SJSA1 (cell line): ENCODE measurements at places on chromosomes 12 and 14. TPM values are rescaled to one million over a fixed set of nuclear protein-coding genes. Genes with fewer than 3 reads are reported as not detected.

DNA sequence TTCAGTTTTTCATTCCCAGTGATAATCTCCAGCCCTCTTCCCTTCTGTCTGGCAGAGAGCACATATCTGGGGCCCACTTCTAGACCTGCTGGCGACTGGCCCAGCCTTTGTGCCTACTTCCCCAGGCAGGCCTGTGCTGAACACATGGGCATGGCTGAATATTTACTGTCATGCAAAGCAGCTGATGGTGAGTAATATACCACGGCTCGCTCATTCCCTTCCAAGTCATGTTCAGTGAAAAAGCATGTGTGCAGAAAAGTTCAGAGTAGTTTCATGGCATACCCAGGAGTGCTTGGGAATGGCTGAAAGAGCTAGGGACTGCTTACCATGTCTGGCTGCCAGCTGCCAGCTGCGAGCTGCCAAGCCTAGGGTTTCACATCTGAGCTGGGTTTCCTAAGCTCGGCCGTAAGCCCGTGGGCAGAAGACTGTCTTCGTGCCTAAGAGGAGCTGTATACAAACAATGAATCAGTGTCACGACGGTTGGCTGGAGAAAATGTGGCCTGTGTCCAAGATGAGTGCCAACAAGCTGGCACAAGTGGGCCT lies 179.9 kb upstream of the PELI2 start:
- DNase-seq, result no peak

GRCh38 chr14:94372021-94372605 lies 16.3 kb downstream of the SERPINA1 start:
- no peak for DNase-seq

DNA sequence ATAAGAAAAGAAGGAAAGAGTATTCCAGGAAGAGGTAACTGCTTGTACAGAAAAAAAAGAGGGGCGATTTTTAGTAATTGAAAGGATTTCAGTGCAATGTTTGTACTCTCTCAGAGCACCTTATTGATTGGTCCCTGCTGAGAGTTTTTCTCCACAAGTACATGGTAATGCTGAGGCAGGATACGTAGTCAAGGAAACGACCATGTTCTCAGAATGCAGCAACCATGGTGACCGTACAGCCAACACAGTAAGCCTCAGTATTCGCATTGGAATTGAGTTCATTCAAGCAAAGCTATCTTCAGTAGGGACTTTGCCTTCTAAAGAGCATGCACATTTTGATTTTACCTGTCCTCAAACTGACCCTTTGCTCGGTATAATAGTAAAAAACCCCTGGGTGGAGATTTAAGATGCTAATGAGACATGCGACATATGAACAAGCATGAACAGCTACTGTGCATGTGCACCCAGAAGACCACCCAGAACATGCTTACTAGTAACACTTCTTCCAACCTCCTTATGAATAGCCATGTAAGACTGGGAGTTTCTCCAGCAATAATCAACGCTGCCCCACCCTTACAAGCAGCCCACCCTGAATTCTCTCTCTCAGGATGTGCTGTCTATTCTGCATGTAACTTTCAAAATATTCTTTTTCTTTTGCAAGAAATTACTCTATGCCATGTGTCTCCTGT lies 6.2 kb upstream of the SLC41A2 start:
- DNase-seq, result no peak

- DNase-seq, result no peak
Measured at GRCh38 chr14:85574853-85575616, 45.1 kb downstream of the FLRT2 start.

DNA sequence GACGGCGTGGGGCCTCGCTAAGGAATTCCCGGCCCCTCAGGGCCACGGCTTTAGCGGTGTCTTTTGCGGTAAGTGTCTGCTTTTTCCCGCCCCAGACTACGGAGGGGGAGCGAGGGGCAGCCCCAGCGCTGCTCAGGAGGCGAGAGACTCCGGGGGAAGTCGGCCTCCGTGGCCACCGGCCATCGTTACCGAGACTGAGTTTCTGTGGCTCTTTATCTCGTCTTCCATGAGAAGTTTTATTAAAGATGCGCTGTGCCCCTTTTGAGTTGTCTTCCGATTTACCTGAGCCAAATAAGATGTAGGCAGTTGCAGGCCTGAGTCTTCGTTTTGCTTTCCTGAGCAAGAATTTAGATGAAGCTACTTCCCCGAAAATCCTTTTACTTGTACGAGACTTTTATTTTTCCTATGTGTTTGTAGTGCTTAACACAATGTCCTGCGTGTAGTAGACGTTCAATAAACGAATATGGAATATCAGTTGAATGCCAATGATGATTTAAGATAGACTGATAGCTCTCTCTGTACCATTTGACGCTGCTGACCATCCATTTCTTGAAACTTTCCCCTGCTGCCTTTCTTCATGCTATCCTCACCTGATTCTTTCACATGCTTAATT lies 462 bp downstream of the SRP54 start:
- no peak for DNase-seq

DNA sequence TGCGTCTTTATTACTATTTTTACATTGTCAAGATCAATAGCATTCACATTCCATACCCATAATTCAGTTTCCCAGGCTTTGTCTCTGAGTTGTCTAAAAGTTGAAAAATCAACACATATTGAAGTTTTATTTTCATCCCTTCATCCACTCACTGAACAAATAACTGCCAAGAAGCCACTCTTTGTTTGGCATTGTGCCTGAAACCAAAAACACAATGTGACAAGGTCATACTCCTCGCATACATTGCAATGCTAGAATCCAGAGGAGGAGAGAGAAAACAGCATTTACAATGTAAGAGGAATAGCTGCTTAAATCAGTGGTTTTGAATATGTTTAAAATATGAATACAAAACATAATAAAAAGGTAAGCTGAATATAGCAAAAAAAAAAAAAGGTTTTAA lies 71.8 kb downstream of the CCDC60 start:
- DNase-seq, result no peak

- DNase-seq, result no peak
Measured at GRCh38 chr14:30283822-30284446, 275.0 kb upstream of the G2E3 start.

- no peak for DNase-seq
Measured at GRCh38 chr14:98368221-98368620, 903.8 kb downstream of the BCL11B start.

Gene APOF
- total RNA-seq, result not detected in 2 replicates

Gene FOXM1
- 55.9 and 66.4 TPM in 2 replicates for total RNA-seq

Gene PCED1B
- total RNA-seq, result 0.39 and 13.1 TPM in 2 replicates
